CD4-positive, alpha-beta T cell treated with Interleukin-15 for 4 hours (primary cell): ENCODE measurements at places on chromosomes 7 and 10.

- DNase-seq = no peak
Observed at GRCh38 chr7:117661328-117661727, 181.5 kb downstream of the CFTR start.

DNA sequence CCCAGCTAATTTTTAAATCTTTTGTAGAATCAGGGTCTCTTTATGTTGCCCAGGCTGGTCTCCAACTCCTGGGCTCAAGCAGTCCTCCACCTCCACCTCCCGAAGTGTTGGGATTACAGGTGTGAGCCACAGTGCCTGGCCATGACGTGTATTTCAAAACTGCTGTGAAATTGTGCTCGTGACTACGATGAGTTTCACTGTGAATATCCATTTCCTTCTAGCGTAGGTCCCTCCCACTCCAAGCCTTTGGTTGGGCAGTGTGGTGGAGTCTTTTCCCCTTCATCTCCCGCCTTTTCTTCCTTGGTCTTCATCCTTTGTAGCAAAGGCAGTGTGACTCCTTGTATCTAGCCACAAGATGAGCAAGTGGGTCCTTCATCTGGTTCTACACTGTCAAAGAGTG, 56.2 kb downstream of the CUL1 start:
- DNase-seq = no peak

DNA sequence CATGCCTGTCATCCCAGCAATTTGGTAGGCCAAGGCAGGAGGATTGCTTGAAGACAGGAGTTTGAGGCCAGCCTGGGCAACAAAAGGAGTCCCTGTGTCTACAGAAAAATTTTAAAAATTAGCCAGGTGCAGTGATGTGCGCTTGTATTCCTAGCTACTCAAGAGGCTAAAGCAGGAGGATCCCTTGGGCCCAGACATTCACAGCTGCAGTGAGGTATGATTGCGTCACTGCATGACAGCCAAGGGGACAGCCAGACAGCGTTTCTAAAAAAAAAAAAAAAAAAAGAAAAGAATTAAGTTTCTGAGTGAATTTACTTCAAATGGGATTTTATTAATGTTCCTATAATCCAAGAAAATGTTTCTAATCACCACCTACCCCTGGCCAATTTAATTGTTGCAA, 87.4 kb upstream of the RNF148 start:
- DNase-seq = no peak

- no peak for DNase-seq
Observed at GRCh38 chr10:73577788-73578187, 13.4 kb downstream of the USP54 start.

- no peak for DNase-seq
Observed at GRCh38 chr7:1049006-1049741, 4.8 kb downstream of the GPR146 start.

GRCh38 chr7:4136501-4137110, 545.5 kb upstream of the FOXK1 start:
- no peak for DNase-seq

GRCh38 chr7:140617081-140617480, 23.5 kb downstream of the DENND2A start:
- DNase-seq = no peak

DNA sequence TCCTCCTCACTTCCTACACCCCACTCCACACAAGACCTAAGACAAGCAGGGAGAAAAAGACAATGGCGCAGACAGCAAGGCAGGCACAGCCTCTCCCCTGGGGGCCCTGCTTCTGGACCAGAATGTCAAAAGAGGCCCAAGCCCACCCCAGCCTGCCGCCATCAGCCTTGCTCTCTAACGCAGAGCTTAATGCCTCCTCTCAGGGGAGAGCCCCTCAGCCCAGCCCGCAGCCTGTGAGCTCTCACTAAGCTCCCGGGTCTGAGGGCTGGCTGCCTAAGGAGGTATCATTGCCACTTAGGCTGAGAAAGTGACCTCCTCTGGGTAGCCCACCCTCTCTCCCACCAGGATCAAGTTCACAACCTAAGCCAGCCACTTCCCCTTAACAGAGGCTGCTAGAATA, 16.7 kb downstream of the SLIT1 start:
- DNase-seq = no peak

GRCh38 chr10:103177123-103177522, 15.9 kb downstream of the NT5C2 start:
- no peak for DNase-seq

DNA sequence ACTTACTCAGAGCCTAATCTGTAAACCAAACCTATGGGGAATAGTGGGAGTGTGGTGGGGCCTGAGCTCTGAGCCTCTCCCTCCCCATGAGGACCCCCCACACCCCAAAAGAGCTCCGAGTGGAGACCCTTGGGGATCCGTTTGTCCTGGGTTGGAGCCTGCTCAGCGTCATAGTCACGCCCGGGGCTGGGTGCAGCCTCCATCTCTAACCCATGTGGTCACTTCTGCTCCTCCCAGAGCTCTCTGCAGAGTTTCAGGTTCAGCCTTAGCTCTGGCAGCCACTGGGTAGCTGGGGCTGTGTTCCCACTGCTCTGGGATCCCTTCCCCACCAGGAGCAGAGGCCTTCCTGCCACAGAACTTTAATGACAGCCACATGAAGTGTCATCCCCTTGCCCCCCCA, 25.9 kb downstream of the PFKFB3 start:
- no peak for DNase-seq

GRCh38 chr7:149210551-149210950, 15.2 kb downstream of the ZNF282 start:
- DNase-seq = no peak

GRCh38 chr7:80640846-80641245, 2.4 kb downstream of the CD36 start:
- no peak for DNase-seq

DNA sequence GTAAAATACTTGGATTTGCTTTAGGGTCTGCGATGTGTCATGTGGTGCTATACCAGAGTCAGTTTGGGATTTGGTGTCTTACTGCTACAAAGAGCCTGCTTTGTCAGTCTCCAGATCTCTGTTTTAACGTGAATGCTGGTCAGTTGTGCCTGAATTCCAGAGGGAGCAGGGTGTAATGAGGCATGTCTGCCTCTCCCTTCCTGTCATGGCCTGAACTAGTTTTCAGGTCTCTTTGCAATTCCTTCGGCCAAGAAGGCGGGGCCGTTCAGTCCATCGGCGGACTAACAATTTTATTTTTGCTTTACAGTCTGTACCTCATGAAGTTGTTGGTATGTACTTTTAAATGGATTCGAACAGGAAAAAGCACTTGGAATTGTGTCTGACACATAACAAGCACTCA, 465.1 kb upstream of the ADARB2 start:
- no peak for DNase-seq

DNA sequence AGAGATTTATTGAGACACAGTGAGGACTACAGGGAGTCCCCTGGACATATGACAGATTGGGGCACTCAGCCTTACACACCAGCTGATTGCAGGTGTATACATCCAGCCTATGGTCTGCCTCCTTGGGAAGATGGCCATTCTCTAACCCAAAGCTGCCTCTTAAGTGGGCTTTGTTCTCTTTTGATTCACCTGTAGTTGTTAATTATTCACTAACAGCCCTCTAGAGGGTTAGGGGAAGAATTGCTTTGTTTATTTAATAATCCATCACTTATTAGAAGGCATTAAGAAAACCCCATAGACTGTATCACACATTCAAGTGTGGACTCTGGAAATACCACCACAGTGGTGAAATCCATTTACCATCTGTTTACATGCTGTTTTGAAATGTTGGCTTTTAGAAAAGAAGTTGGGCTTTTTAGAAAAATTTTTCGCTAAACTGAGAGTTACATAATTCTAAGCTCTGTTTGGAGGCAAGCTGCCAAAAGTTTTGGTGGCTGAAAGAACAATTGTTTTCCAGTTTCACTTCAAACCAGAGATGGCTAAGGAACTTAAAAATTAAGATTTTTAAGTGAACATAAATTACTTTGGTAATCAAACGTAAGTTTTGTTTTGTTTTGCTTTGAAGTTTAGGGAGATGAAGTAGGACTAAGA, 379.1 kb downstream of the ADRA2A start:
- DNase-seq = no peak
